T-helper 2 cell treated with Interferon-gamma antibody and Interleukin-4, amounts not matched to agents 5 μg/mL and 100 μg/mL, for 36 hours (primary cell): ENCODE measurements at places on chromosomes 3 and 15.

DNA sequence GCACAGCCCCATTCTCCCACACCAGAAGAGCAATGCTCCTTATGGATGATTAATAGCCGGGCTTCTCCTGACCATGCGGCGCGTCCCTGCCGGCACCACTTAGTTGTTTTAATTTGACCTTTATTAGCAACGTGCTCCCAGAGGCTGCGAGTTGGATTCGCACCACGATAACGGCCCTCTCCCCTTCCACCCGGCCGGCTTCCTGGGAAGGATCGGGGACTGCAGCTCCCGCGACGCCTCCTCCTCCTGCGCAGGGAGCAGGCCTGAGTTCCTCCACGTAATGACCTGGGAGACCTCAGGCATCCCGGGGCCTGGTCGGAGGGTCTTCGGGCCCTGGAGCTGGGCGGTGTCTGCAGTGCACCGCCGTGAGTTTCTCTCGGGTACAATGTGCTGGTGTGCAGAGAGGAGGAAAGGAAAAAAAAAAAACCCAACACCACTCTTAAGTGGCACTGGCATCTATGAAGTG is 243.3 kb upstream of the TOPAZ1 start:
- no peak for DNase-seq

- DNase-seq = no peak
These were observed 179.1 kb downstream of the THSD4 start for GRCh38 chr15:71294251-71294910.

GRCh38 chr15:62431008-62431797 is 266.1 kb upstream of the C2CD4B start:
- DNase-seq = no peak

DNA sequence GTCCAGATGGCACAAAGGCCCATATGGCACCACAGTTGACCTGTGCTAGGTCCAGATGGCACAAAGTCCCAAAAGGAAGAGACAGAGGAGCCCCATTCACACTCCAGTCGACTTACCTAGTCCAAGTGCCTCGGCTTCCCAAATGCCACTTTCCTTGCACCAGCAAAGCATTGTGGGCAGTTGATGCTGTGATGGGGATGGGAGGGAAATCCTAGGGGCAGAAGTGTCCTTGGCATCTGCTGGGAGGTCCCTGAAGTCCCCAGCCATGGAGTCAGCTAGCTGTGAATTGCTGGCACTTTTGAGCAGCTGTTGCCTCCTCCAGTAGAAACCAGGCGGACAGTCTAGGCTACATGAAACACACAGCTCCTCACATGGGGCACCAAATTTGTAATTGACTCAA is 60.3 kb upstream of the SIAH2 start:
- no peak for DNase-seq

DNA sequence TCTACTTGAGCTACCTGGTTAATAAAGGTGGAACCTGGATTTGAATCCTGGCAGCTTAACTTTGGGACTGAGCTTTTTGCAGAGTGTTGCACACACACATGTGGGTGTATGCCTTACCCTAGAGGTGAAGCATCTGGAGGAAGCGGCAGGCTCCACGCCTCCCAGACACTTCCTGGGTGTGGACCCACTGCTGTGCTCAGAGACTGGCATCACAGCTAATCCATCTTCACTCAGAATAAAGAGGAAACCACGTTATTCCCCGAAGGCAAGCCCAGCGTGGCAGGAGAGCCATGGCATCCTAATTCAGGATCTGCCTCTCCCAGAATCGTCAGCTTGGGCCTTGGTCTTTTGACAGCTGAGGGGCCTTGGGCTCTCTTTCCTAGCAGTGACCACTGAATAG is 25.5 kb downstream of the CCDC13 start:
- no peak for DNase-seq

- DNase-seq = peak; percentile 68
These were observed at the start of gene TMEM62 for GRCh38 chr15:43133430-43134156. Gene TMEM62 (plus strand): TSS chr15:43133586. CDS start chr15:43133803, 217 bp downstream.
